Central memory CD8-positive, alpha-beta T cell (primary cell): ENCODE measurements at places on chromosomes 5 and 9.

DNA sequence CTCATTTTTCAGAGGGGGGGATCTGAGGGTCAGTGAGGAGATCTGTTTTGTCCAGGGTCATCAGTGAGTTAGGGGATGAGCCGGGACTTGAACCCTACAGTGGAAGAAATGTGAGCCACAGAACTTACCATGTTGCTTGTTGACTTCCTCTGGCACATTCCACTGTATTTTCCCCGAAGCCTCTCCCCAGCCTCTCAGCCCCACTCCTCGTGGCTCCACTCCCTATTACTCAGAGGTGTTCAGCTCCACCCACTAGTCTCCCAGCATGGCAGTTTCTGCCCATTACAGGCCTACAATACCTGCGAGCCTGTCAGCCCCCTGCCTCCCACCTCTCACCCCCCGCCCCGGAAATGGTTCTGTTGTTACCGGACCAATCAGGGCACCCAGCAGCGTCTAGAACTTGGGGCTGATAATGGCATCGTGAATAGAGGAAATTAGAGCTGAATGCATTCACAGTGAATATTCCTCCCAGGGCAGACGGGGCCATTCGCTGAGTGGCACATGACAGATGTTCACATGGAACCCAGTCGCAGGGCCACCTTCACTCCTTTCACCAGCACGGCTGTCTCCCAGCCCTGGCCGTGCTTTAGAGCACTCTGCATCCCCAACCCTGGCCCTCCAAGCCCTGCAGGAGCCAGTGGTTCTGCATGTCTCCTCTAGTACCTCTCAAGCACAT, 81.6 kb downstream of the KCNIP1 start:
- DNase-seq: no peak

GRCh38 chr5:154087260-154087659, 48.5 kb downstream of the MFAP3 start:
- no peak for DNase-seq

- no peak for DNase-seq
Observed at GRCh38 chr9:88174324-88174723, 36.0 kb upstream of the SPATA31C2 start.

DNA sequence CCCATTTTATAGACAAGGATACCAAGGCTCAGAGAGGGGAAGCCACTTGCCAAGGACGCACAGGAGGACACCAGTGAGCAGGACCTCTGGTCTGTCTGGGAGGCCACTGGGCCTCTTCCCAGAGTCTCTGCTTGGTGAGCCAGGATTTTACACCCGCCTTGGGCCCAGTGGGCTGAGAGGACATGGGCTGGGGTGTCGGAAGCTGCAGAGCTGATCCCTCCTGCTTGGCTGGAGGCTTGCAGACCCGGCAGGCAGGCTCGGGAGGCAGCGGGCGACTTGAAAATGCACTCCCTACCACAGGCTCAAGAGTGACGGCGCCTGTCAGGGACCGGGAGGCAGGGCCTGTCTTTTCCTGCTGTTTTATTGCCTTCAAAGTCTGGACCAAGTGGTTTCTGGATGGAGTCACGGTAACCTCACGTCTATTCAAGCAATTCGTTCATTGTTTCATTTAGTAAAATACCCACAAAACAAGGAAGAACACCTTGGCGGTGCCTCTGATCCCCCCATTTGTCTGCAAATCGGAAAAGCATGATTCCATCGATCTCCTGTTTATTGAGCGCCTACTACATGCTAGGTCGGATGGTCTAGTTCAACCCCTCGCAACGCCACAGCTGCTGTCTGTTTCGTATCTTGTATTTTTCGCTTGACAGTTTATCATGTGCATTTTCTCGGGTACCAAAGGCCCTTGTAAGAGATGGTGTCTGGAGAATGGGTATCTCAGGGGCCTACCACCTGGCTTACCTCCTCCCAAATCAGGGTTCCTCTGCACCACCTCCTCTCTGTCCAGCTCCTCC, 108.1 kb upstream of the IER5L start:
- DNase-seq: no peak

DNA sequence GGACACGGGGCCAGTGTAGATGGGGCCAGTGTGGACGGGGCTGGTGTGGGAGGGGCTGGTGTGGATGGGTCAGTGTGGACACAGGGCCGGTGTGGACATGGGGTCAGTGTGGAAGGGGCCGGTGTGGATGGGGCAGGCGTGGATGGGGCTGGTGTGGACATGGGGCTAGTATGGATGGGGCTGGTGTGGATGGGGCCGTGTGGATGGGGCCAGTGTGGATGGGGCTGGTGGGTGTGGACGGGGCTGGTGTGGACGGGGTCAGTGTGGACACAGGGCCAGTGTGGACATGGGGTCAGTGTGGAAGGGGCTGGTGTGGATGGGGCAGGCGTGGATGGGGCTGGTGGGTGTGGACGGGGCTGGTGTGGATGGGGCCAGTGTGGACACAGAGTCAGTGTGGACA, 23.8 kb downstream of the SLC9A3 start:
- no peak for DNase-seq

DNA sequence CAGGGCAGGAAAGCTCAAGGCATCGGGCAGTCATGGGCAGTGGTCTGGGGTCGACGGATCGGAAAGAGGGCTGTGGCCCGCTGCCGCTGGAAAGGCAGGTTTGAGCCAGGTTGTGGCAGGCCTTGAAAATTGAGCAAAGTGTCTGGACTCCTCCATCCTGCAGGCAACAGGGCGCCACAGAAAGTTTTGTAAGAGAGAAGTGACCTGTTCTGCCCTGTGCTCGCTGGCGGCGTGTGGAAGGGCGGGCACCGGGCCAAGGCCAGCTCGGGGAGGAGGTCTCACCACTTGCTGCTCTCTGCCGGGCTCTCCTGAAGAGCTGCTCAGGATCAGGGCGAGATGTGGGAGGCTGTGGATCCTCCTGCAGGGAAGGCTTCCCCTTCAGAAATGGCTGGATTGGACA, 41.4 kb upstream of the FAT2 start:
- no peak for DNase-seq

GRCh38 chr9:84241817-84242373, 98.7 kb downstream of the SLC28A3 start:
- DNase-seq: no peak

GRCh38 chr5:98772415-98773213, 849 bp upstream of the RGMB start:
- DNase-seq: no peak

GRCh38 chr9:109730228-109730627, 49.8 kb upstream of the PALM2AKAP2 start:
- DNase-seq: no peak

- DNase-seq: peak; percentile 54
Observed at GRCh38 chr9:86946201-86947145, 833 bp downstream of the GAS1 start.

- DNase-seq: no peak
Observed at GRCh38 chr9:111851553-111851952, 45.1 kb upstream of the UGCG start.

GRCh38 chr9:89797937-89798455, 193.2 kb downstream of the GADD45G start:
- no peak for DNase-seq

- no peak for DNase-seq
Observed at GRCh38 chr5:147560718-147561331, 51.0 kb upstream of the DPYSL3 start.

DNA sequence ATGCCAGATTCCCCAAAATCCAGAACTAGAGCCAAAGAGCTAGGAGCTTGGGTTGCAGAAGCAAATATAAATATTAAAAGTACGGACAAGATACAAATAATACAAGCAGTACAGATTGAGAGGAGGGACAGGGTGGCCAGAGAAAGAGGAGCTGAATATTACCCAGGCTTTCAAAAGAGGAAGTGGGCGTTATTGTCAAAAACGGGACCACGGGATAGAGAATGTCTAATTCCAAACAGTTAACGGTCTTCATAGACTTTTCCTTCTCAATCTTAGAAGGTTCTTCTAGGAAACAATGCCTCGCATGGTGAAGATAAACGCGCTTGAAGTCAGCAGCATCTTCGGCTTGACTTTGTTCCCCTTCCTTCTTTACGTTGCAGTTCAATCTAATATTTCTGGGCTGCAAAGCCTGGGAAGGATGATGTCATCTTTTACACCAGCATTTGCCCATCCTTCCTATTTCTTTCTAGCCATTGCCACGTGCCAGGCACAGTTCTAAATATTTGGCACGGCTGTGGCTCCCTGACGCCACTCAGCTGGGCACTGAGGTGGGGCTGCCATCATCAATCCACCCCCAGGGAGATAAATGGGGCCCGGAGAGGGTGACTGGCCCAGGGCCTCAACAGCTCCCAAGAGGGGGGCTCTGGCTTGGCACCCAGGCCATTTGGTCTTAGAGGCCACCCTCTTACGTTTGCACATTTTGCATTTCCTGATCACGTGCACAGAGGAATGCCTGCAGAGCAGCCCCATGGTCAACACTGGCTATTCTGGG, 16.3 kb upstream of the OLFM1 start:
- no peak for DNase-seq

GRCh38 chr5:171270136-171270535, 38.9 kb upstream of the TLX3 start:
- DNase-seq: no peak

- DNase-seq: no peak
Observed at GRCh38 chr9:91927922-91928510, 22.0 kb downstream of the ROR2 start.

- no peak for DNase-seq
Observed at GRCh38 chr5:169181814-169182213, 119.1 kb downstream of the SLIT3 start.

DNA sequence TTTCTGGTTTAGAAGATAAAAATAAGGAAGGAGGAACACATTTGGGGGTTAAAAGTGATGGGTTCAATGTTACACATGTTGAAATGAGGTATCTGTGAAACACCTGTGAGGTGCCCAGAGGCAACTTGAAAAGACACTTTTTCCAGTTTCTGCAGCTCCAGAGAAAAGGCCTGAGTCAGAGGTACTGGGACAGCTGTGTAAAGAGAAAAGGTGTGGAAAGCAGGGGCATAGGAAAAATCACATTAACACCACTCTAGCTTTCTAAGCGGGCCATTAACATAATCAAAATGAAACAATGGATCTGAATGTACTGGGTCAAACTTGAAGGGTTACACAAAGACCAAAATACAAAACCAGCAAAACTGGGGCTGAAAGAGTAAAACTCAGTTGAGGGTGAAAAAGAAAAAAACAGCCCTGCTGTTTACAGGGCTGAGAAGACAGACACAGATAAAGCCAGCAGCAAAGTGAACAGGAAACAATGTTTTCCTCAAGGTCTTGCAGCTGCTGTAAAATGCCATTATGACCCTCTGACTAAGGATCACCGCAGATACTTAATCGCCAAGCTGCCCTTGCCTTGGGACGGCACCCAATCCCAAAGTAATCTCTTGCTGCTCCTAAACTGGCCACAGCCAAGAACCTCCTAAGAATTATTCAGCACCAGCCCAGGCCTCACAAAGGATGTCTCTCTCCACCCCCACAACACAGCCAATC, 104.7 kb downstream of the DROSHA start:
- no peak for DNase-seq

DNA sequence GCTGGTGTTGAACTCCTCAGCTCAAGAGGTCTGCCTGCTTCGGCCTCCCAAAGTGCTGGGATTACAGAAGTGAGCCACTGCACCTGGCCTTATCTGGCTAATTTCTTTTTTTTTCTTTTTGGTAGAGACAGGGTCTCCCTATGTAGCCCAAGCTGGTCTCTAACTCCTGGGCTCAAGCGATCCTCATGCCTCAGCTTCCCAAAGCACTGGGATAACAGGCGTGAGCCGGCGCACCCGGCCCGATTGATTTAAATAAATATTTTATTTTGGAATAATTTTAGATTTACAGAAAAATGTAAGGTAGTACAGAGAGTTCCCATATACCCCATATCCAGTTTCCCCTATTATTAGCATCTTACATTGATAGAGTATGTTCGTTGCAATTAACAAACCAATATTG, 155.0 kb upstream of the MVB12B start:
- no peak for DNase-seq

GRCh38 chr5:173866243-173866857, 21.8 kb upstream of the CPEB4 start:
- DNase-seq: no peak

GRCh38 chr9:86807367-86807976, 139.8 kb downstream of the GAS1 start:
- DNase-seq: no peak

- no peak for DNase-seq
Observed at GRCh38 chr5:14417792-14418765, 163.5 kb upstream of the OTULINL start.

- no peak for DNase-seq
Observed at GRCh38 chr9:110847671-110848070, 179.1 kb downstream of the MUSK start.

- DNase-seq: no peak
Observed at GRCh38 chr5:106957336-106957735, 713.4 kb downstream of the EFNA5 start.

DNA sequence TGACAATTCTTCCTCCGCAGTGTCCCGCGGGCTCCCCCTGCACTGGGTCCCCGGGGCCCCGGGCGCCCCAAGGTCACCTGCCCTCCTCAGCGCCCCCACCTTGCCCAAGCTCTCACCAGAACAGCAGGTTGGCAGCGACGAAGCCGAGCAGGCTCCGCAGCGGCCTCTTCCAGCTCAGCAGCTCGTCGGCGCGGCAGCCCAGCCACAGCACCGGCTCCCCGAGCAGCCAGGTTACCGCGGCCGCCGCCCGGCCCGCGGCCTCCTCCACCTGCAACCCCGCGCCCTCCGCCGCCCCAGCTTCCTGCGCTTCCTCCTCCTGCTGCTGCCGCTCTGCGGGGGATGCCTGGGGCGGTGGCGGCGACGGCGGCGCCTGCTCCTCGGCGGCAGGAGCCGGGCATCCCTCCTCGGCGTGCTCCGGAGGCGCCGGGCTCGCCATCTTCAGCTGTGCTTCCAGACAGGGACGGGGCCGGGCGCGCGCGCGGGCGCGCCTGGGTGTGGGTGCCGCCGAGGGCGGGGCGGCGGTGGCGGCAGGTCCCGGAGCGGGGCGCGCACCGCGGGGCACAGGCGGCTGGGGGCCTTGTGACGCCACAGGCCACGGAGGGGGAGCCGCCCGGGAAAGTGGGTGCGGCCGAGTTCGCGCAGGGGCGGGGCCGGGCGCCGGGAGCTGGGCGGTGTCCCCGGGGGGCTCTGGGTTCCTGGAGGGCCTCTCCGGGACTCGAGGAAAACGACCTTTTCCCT, at the start of gene RETREG1:
TSS of gene RETREG1 (minus strand) at position 462 of the 738 bp plus-strand sequence. CDS start at position 436, 26 bp downstream.
- peak; percentile 60 for DNase-seq

GRCh38 chr5:133907075-133907474, 61.4 kb downstream of the C5orf15 start:
- DNase-seq: no peak

- DNase-seq: no peak
Observed at GRCh38 chr9:13942695-13943094, 371.2 kb downstream of the NFIB start.

- DNase-seq: no peak
Observed at GRCh38 chr5:167871091-167871490, 420.4 kb upstream of the WWC1 start.
